ENCODE measurements at places on chromosomes 1 and 21.

- no peak for DNase-seq
Measured at GRCh38 chr1:179952186-179952585, 2.4 kb upstream of the CEP350 start.

DNA sequence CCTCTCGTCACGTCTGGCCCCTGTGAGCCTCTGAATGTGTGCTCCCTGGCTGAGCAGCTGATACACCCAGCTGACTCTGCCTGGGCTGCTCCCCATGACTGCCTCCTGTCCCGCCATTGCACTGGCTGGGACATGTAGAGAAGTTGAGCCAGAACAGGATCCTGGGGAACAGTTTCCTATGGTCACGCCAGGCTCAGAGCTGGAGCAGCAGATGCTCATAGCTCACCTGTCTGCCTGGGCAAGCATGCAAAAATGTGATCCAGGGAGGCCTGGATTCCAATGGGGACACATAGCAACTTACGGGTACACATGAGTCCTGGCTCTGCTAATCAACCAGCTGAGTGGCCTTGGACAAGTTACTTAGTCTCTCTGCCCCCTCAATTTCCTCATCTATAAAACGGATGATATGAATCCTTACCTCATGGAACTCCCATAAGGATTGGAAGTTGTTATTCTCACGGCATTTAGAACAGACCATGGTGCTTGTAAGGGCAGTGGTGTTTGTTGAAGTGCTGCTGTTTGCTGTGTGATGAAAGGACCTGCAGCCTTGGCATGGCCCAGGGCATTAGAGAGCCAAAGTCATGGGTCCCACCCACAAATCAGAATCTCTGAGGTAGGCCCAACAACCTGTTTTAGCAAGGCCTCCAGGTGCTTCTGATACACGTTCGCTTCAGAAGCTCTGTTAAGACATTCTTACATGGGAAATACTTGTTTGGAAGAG lies 150.3 kb upstream of the VANGL1 start:
- DNase-seq: no peak

- DNase-seq: no peak
Measured at GRCh38 chr1:42847111-42847595, 740 bp downstream of the ZNF691 start.

GRCh38 chr1:81044708-81045107 lies 756.0 kb upstream of the ADGRL2 start:
- no peak for DNase-seq

GRCh38 chr1:40833979-40834378 lies 28.2 kb downstream of the CITED4 start:
- DNase-seq: no peak

DNA sequence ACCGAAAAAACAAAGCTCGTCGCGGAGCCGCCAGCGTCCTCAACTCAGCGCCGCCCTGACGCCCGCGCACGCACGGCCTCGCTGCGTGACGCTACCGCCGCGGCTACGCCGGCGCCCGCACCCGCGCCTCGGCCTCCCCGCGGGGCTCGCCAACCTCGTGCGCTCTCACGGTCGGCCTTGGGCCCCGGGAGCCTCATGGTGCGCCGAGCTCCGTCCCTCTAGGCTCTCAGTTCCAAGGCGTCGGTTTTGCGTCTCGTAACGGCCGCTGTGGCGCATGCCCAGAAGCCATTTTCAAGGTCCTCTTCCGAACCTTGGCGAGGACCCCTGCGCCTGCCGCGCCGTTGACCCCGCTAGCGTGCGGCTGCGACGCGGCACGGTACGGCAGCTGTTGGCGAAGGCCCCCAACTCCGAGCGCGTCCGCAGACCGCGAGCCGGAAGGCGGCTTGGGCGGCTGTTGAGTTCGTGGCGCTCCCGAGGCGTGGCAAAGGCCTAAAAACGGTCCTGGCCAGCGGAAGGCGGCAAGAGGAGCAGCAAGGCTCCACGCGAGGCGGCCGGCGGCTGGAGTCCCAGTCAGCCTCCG lies at the start of gene HENMT1:
Gene HENMT1, minus strand, starts transcription at position 64 of the 580 bp plus-strand sequence. CDS start 1,209 bp downstream, outside the sequence.
- no peak for DNase-seq

GRCh38 chr1:247008406-247008799 lies 546 bp upstream of the ZNF695 start:
- no peak for DNase-seq

- DNase-seq: no peak
Measured at GRCh38 chr1:19349999-19350398, 37.9 kb downstream of the SLC66A1 start.

DNA sequence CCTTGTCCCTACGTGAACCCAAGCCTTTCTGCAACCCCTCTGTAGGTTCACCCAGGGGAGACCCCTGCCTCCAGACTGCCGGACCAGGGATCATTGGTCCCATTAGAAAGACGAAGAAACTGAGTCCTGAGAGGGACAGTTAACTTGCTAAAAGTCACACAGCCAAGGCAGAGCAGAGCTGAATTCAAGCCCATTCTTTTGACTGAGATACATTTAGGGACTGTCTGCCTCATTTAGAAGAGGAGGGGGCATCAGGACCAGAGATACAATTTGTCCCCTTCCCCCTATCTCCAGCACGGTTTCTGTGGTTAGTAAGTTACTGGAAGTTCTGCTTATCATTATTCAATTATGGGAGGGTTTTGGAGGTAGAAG lies 19.1 kb downstream of the KCNQ4 start:
- DNase-seq: no peak

DNA sequence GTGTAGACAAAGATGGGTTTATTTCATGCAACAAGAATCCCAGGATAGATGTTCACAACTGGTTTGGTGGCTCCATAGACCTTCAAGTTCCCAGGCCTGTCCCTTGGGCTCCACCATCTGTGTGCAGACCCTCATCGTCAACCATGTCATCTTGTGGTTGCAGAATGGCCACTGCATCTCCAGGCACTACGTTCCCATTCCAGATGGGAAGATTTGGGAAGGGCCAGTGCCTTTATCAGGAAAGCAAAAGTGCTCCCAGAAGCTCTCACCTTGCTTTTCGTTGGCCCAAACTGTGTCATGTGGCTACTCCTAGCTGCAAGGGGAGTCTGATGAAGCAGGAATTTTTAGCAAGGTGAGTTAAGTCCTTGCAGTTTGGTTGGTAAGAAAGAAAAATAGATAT lies 12.8 kb downstream of the TMCC2 start:
- DNase-seq: no peak

DNA sequence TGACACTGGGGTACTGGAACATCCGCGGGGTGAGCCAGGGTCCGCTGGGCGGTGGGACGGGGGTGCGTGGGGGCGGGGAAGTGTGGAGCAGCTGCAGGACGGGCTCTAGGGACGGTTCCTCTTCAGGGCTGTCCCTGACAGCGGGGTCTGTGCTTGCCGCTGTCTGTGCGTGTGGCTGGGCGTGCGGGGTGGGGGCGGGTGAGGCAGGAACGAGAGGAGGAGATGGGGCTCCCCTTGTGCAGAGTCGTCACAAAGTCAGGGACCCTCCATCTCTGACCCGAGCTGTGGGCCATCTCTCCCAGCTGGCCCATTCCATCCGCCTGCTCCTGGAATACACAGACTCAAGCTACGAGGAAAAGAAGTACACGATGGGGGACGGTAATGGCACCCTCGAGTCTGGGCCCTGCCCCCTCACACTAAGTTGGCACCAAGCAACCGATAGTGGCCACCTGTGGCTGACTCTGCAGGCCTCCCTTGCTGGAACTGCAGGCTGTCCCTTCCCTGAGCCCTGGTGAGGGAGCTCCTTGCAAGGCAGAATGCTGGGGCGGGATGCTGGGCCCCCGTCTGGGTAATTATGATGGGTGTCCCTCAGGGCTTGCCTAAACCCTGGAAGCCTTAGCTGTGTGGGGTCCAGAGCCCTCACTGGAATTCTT lies 392 bp downstream of the GSTM2 start:
- DNase-seq: no peak

GRCh38 chr1:76901158-76901767 lies 34.0 kb downstream of the ST6GALNAC5 start:
- peak; percentile 29 for DNase-seq

DNA sequence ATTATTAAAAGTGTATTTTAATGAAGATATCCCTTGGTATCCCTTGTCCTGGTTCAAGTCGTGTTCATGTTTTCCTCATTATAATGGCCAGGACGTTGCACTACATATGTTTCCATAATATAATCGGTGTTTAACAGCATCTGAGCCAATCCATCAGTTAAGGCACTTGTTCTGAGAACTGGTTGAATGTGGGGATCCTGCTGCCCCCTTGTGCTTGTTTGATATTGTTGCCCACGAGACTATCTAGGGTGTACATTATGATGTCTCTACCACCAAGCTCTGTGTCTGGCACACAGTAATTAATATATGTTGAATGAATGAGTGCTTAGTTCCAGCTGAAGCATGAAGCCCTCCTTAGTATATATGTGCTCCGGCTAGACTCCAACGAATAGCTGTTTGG lies 193.0 kb downstream of the CACNA1E start:
- no peak for DNase-seq

GRCh38 chr1:216937491-216937890 lies 214.3 kb upstream of the ESRRG start:
- DNase-seq: no peak

GRCh38 chr1:110714374-110714995 lies 39.7 kb upstream of the KCNA3 start:
- DNase-seq: no peak

- no peak for DNase-seq
Measured at GRCh38 chr21:14121719-14122118, 89.0 kb downstream of the LIPI start.

- DNase-seq: no peak
Measured at GRCh38 chr1:45976623-45977022, 155.8 kb downstream of the PIK3R3 start.

DNA sequence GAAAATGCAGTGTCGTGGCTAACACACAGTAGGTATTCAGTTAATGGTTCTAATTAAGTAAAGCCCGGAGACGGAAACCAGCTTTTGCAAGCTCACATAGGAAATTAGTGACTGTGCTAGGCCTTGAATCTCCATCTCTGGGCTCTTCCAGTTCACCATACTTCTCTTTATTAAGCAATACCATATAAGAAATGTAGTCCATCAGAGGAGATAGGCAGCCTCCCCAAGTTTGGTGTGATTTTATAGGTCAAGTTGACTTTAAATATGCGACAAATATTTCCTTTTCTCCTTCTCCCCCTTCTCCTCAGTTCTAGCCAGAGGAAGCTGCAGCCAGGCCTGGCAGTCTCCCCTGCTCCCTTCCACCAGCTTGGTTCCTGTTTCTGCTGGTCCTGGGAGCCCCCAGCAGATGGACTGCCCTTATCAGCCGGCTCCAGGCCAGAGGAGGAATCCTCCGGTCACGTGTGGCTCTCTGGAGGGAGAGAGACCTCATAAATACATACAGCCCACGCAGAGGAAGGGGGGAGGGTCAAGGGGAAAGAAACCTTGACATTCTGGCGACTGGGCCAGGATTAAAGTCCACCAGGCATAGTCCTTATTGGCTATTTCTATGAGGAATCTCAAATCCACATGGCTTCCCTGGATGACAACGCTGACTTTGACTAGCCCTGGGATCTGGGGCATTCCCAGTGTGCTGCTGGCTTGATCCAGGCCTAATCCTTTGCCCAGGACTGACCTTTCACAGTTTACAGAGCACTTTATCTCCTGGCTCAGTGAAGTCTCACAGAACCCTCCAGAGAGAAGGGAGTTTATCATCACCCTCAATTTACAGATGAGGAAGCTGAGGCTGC lies 115.1 kb upstream of the JUN start:
- no peak for DNase-seq

DNA sequence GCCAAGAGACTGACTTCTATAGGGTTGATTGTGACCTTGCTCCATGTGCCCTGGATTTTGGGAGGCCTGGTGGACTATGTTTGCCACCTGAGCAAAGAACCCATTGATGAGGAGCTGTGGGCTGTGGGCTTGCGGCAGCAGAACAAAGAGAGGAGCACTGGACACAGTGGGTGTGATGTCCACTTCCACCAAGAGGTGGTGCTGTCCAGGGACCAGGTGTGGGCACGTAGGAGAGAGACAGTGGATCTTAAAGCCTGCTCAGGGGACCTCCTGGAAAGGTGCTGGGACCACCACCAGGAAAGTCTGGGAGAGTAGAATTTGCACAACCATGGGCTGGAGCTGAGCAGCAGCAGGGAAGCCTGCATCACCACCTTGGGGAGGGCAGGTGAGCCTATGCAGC lies 106.7 kb upstream of the ETS2 start:
- no peak for DNase-seq

- no peak for DNase-seq
Measured at GRCh38 chr1:22329148-22329515, 122.5 kb upstream of the ZBTB40 start.

- DNase-seq: no peak
Measured at GRCh38 chr1:230103306-230104173, 36.5 kb downstream of the GALNT2 start.

DNA sequence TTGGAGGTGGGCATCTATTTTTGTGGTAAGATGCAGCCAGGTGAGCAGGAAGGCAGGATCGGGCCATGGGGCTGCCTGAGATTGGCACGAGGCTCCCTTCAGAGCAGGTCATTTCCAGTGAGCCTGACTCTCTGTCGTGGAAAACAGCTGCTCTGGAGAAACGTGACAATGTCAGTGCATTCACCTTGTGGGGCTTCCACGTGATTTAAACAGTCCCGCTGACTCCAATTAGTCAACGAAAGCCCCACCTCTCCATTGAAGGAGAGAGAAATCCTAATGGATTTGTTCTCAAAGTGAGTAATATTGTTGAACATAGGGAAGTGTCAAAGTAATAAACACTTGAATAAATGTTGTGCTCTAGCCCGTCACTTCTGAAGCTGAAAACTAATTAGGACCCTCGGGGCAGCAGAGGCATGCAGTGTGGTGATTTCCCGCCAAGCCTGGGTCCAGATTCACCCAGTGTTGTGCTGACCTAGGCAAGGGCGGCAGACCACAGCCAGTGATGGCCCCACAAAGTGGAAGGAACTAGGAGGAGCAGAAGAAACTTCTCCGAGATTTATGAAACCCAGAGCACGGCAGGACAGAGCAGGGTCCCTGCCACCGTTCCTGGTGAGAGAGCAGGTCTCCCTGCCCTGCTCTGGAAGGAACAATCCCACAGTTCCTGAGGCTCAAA lies 172.5 kb upstream of the C1orf174 start:
- DNase-seq: no peak

DNA sequence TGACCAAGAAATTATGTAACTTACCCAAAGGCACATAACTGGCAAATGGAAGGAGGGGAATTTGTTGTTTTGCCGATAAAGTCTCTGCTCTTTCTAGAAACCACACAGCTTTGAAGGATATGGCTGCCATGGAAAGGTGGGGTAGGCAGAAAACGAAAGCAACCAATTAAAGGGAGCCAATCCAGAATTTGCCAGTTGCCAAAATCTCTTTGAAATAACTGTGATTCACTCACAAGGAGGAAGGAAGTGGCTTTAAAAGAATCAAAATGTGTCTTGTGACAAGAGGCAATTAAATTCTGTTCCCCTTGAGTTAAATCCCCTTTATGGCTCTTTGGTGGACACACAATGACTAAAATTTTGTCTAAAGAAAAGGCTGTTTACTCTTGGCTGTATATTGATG lies 61.2 kb upstream of the CCDC190 start:
- DNase-seq: no peak

- DNase-seq: no peak
Measured at GRCh38 chr21:24955275-24955961, 651.9 kb downstream of the MRPL39 start.

DNA sequence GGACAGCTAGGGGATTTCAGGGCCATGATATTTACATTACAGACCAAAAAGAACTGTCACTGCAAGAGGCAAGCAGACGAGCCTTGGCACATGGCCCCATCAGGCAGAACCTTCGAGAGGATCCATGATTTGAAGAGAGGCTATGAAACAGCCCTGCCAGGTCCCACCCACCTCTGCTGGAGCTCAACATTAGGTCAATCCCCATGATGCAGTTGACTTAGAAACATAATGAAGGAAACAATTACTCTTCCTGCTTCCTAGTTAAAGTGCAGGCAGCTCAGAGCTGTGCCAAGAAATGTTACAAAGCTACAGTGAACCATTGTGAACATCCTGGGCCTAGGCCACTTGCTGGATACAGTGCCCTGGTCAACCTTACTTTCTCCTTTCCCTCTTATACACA lies 41.7 kb upstream of the PTCH2 start:
- no peak for DNase-seq

All from NCI-H1048 (cell line).